ENCODE measurements at places on chromosomes 1 and 21.

- no peak for DNase-seq
Observed at GRCh38 chr1:244585867-244586266, 67.1 kb upstream of the DESI2 start.

GRCh38 chr1:74952786-74953185 lies 181.4 kb upstream of the LHX8 start:
- no peak for DNase-seq

DNA sequence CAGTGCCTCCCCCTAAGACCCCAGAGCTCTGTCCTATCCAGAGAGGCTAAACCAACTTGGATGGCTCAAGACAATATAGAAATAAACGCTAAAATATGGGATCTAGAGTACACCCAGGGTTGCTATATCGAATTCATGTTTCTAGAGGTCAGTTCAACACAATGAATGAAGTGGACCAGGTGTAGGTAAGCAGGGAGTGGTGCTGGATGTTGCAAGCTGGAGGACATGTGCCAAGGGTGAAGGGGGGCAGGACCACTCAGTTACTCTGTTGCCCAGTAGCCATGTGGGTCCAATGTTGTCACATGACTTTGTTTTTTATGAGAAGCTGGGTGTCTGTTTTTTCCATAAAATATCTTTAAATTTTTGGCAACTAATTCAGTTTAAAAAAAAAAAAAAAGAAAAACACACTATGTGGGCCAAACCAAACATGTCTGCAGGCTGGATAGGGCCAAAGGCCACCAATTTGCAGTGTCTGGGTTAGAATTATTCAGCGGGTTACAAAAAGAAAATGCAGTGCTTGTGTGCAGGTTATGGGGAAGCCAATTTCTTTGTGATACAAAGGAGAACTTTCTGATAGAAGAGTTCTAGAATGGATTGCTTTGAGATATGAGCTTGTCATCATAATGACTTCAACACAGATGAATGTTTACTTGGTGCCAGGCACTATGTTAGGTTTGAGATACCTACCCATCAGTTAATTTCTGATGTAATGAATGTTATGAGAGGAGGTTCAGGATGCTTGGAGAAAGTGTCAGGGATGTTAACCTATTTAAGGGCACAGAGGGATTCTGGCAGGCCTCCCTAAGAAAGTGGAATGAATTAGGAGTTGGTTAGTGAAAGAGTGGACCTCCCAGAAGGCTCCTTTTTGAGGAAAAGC lies 8.9 kb downstream of the CACHD1 start:
- no peak for DNase-seq

DNA sequence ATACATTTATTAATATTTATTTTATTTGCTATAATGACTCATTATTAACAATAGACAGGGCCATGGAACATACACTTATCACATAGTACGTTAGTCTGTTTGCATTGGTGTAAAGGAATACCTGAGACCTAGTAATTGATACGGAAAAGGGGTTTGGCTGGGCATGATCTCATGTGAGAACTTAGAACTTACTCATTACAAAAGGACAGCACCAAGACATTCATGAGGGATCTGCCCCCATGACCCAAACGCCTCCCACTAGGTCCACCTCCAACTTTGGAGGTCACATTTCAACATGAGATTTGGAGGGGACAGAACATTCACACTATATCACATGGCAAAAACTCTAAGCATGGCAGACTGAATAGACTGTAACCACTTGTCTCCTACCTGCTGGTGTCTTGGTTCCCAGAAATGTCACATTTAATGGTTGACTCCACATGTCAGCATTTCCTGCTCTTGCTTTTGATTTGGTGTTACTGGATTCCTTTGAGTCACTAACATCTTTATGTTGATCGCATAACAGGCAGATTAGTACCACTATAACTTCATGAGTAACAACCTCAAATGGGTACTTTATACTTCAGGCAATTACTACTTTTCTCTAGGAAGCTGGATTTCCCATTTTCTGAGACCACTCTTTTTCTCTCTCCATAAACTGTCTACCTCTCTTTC lies 3.5 kb upstream of the C1orf116 start:
- no peak for DNase-seq

DNA sequence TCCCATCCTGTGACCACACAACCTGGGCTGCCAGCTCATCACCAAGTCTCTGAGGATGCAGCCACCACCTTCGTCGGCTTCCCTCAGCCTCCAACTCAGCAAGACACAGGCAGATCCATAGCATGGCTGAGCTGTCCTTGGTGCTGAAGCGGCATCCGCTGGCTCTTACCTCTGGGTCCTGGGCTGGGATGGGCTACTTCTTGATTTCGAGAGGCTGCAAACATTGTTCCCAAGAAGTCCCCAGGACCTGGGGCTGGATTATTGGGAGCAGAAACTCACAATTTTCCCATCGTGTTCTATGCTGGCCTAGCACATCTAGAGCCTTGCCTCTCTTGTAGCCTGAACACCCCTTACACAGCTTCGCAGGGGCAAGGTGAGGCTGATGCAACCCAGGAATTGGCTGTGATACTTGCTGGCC lies 24.9 kb upstream of the C1QA start:
- DNase-seq = peak; percentile 85

- DNase-seq = no peak
Observed at GRCh38 chr1:168772428-168773060, 43.5 kb upstream of the DPT start.

- no peak for DNase-seq
Observed at GRCh38 chr1:60763741-60764140, 318.6 kb upstream of the NFIA start.

DNA sequence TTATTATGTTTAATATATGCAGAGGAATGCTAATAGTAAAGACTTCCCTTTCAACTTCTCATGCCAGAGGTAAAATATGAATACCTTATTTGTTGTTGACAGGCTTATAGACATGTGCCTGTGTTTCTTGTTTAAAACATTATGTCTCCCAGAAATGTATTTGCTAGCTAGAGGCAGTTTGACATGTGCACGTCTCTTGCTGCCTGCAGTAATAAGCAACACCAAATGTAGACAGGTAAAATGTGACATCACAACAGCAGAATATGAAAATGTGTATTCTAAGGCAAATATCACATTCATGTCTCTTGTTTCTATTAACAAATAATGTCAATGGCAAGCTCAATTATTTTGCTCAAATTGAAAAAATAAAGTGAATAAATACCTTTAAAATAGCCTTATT lies 80.2 kb upstream of the NEGR1 start:
- no peak for DNase-seq

- DNase-seq = peak; percentile 70
Observed at GRCh38 chr1:21594935-21595897, 73.9 kb downstream of the RAP1GAP start.

DNA sequence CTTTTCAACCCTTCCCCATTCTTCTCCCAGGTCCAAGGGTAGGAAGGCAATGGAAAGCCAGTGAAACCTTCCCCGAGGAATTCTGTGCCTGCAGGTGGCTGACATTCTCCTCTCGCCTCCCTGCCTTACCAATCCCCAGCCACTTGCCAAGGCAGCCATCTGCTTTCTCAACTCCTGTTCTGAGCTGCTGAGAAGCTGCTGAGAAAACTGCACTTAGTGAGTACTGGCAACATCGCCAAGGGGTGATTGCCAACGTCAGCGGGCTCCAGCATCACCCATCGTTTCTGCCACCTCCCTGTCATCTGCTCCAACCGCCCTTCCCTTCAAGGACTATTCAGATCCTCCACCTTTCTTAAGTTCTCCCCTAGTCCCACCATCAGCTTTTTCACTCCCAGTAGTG lies 106.0 kb downstream of the PTPRU start:
- DNase-seq = no peak

DNA sequence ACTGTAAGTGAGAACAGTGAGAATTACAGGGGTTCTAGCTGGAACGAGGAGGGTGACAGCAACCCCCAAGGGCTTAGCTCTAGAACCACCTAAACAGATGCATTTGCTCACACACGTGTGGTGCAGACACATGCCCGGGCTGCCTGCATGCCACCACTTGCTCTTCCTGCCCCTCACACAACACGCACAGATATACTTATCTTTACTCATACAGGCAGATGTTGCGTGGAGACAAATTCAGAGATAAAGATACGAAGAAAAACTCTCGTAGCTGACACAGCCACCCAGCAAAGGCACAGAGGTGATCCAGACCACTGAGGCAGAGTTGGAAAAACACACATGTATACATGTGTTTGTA lies 13.5 kb downstream of the VANGL1 start:
- no peak for DNase-seq

- no peak for DNase-seq
Observed at GRCh38 chr1:47445823-47446550, 8.1 kb downstream of the FOXD2 start.

GRCh38 chr1:6632588-6633514 lies 8.2 kb downstream of the THAP3 start:
- no peak for DNase-seq

DNA sequence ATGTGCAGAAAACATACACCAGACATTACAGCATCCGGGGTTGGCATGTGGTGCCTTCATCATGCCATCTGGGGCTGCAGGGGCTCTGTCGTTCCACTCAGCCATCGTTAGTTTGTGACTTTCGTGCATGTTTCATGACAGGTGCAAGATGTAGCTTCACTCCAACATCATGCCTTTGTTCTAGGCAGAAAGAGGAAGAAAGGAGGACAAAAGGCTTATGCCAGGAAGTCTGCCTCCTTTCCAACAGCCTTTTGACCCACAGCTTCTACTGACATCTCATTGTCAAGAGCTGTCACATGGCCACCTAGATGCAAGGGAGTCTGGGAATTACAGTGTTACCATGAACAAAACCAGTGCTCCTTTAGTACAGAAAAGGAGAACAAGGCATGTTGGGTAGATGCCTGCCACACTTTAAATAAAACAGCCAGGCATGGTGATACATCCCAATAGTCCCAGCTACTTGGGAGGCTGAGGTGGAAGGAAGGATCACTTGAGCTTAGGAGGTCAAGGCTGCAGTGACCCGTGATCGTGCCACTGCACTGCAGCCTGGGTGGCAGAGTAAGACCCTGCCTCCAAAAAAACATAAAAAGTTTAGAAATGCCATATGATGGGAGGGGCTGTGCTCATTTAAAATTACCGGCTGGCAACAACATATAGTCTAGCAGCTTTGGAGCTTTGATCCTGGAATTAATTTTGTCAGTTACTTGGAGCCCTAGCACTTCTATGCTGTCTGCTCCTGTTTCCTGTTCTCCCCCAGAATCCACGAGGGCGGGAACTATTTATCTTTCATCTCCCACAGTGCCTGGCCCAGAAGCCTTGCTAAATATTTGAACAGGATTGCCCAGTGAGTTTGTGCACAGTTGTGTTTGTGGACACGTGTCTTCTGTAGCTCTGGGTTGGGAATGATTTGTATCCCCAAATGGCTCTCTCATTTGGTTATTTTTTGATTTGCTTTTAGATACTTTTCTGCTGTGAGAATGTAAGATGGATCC lies 7.4 kb downstream of the DOP1B start:
- DNase-seq = peak; percentile 63

DNA sequence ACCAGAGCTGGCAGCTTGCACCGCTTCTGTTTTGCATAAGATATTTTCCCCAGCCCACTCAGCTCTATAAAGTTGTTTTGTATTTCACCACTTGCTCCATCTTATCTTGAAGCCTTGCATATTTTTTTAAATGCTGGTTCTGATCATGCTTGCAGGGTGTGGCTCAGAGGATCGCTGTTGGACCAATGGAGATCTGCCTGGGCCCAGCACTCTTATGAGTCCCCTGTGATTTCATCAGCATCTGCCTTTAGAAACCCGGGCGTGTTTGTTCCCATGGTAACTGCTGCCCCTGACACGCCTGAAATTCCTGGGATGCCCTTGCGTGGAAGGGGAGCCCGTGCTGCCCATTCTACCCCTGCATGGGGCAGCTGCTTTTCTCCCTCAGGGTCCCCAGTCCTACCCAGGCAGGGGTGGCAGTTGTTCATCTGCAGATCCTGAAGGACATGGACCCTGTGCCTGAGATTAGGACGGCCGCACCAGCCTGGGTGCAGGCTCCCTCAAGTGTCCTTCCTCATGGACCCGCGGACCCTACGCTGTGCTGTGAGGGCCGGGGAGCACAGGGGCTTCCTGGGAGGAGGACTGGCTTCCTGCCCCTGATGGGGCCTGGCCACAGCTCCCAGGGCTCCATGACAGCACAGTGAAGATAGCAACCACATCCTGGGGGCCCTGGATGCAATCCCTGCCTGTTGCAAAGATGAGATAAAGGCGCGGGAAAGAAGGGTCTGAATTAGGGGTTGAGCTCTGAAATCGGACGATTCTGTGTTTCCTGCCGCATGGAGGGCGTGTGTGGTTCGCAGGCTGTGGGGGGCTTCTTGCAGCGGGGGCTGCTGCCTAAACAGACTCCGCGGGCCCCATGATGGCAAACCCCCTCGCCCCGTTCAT lies 226.5 kb downstream of the SDCCAG8 start:
- DNase-seq = peak; percentile 86

DNA sequence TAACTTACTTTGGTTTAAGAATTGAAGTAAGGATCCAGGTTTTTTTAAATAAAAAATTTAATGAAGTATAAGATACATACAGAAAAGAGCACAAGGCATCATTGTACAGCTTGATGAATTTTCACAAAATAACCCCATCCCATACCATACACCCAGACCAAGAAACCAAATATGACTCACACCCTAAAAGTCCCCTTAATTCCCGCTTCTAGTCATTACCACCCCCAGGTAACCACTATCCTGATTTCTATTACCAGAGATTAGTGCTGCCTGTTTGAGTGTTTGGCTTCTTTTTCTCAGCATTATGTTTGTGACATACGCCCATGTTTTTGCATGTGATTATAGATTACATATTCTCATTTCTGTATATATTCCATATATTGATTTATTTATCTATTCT lies 98.5 kb upstream of the HIVEP3 start:
- no peak for DNase-seq

GRCh38 chr1:76763738-76764137 lies 103.5 kb upstream of the ST6GALNAC5 start:
- peak; percentile 26 for DNase-seq

GRCh38 chr1:12029720-12030339 lies 10.5 kb downstream of the MIIP start:
- no peak for DNase-seq

- no peak for DNase-seq
Observed at GRCh38 chr1:244097523-244098405, 46.7 kb downstream of the ZBTB18 start.

DNA sequence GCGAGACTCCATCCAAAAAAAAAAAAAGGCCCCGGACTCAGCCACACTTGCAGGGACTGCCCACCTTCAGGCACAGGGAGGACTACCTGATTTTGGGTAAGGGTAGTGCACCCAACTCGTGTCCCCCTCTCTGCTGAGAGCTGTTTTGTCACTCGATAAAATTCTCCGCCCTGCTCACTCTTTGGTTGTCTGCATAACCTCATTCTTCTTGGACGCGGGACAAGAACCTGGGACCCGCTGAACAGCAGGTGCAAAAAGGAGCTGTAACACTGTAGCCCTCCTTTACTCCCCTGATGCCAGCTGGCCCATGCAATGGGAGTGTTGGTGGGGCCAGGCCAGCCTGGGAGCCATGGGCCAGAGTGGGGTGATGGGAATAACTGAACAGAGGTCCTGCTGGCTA lies 10.6 kb downstream of the S100B start:
- no peak for DNase-seq

- peak; percentile 76 for DNase-seq
Observed at GRCh38 chr1:203692565-203693470, 66.2 kb downstream of the ATP2B4 start.

GRCh38 chr21:26810676-26811415 lies 34.4 kb downstream of the ADAMTS1 start:
- DNase-seq = peak; percentile 93

- no peak for DNase-seq
Observed at GRCh38 chr1:161970633-161971032, 53.0 kb downstream of the OLFML2B start.
